ENCODE measurements at places on chromosomes 11 and 22.
A peak's percentile ranks its signal among the peaks of the same experiment; 100 is the strongest.

- no peak for DNase-seq
These were observed 106.8 kb downstream of the DCDC1 start for GRCh38 chr11:31262761-31263160.

GRCh38 chr11:9264316-9265210, 587 bp downstream of the DENND5A start:
- no peak for DNase-seq

DNA sequence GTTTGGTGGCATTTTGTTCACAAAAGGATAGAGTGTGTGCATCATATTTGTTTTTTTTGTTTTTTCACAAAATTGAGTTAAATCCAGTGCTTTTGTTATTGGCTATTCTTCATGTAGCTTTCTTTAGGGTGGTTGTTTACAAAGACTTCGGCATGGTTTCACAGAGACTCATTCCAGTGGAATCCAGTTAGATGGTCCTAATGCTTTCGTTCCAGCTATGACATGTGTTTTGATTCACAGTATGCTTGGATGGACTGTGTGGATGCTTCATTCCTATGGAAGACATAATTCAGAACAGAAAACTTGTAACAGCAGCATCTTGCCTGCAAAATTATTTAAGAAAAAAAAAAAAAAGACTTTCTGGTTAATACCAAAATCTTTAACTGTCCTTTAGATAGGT, 97.9 kb downstream of the PDHX start:
- no peak for DNase-seq

GRCh38 chr22:46242076-46242475, 8.0 kb downstream of the CDPF1 start:
- no peak for DNase-seq

DNA sequence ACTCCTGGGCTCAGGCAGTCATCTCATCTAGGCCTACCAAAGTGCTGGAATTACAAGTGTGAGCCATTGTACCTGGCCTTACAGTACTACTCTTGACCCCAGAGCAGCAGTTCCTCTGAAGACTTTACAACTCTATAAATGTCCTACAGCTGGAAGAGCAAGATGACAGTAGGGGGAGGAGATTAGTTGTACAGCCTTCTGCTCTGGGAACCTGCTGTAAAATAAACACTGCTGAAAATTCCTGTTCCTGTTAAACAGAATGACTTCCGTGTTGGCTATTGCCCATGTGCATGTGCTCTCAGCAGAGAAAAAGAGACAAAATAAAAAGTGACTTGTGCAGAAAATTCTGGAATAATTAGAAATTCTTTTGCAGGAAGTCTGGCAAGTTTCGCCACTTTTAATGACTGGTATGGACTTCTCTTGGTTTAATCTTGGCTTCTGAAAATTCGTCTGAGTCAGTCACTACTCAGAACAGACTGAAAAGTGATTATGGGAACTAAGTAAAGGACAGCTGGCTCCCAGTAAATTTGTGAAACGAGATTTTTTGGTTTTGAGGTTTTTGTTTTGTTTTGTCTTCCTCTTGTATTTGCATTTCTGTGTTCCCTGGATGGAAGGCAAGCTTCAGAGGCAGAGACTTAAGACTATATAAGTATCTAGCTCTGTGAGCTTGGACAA, 955.7 kb downstream of the DLG2 start:
- DNase-seq, result no peak

DNA sequence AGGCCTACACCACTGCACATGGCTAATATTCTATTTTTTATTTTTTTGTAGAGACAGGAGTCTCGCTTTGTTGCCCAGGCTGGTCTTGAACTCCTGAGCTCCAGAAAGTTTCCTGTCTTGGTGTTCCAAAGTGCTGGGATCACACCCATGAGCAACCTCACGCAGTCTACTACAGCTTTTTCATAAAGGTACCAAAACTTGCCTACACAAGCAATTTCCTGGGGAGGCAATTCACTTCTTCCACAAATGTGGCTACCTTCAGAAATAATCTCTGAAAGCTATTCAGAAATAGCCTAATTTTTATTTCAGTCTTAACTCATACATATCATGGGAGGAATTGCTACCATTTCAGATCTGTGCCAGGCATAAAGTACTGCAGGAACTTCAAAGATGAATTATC, 11.4 kb downstream of the SLC35F2 start:
- DNase-seq, result no peak

GRCh38 chr11:44950031-44950624, 555 bp downstream of the TP53I11 start:
- DNase-seq, result no peak

- DNase-seq, result no peak
These were observed 1.5 kb downstream of the SYT12 start for GRCh38 chr11:67024410-67024809.

GRCh38 chr11:75714211-75714610, 3.4 kb upstream of the MOGAT2 start:
- peak; percentile 16 for DNase-seq

GRCh38 chr22:27576815-27577573, 224.6 kb downstream of the MN1 start:
- DNase-seq, result no peak

GRCh38 chr11:128701086-128701485, 7.2 kb downstream of the FLI1 start:
- no peak for DNase-seq

GRCh38 chr11:109731451-109731850, 309.5 kb downstream of the C11orf87 start:
- DNase-seq, result no peak

DNA sequence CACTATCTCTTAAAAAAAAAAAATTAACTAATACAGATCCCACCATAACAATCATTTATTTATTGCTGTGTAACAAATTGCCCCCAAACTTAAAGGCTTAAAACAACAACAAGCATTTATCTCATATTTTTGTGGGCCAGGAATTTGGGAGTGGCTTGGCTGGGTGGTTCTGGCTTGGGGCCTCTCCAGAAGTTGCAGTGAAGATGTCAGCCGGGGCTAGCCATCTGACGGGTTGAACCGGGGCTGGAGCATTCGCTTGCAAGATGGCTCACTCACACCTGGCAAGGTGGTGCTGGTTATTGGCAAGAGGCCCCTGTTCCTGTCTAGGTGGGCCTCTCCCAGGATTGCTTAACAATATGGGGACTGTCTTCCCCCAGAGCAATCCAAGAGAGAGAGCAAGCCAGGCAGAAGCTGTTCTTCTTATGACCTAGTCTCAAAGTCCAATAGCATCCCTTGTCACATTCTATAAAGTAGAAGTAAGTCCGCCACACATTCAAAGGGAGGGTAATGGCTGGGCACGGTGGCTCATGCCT, 29.5 kb downstream of the ACO2 start:
- no peak for DNase-seq

- DNase-seq, result no peak
These were observed 32.4 kb downstream of the AP2A2 start for GRCh38 chr11:958101-958500.
